Stimulated activated CD4-positive, alpha-beta T cell treated with anti-CD3 and anti-CD28 coated beads, Interleukin-4, amount 100 ng/mL, for 1 hour (primary cell): ENCODE measurements at places on chromosomes 12 and 14.
A peak's percentile ranks its signal among the peaks of the same experiment; 100 is the strongest.

GRCh38 chr14:25933731-25934130 is 664.1 kb downstream of the NOVA1 start:
- no peak for DNase-seq

GRCh38 chr14:73289308-73289707 is 52.0 kb downstream of the PAPLN start:
- no peak for DNase-seq

DNA sequence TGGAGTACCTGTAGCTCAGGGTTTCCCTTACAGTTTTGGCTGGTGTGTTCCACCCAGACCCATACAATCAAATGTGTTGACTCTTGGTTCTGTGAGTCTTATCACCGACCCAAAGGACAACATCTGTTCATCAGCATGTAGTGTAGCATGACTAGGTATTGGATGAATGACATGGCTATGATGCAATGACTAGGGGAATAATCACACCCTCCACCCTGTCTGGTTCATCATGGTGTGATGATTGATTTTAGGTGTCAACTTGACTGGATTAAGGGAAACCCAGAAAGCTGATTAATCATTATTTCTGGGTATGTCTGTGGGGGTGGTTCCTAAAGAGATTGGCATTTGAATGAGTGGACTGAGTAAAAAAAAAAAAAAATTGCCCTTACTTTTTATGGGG is 311.3 kb downstream of the DPF3 start:
- no peak for DNase-seq

DNA sequence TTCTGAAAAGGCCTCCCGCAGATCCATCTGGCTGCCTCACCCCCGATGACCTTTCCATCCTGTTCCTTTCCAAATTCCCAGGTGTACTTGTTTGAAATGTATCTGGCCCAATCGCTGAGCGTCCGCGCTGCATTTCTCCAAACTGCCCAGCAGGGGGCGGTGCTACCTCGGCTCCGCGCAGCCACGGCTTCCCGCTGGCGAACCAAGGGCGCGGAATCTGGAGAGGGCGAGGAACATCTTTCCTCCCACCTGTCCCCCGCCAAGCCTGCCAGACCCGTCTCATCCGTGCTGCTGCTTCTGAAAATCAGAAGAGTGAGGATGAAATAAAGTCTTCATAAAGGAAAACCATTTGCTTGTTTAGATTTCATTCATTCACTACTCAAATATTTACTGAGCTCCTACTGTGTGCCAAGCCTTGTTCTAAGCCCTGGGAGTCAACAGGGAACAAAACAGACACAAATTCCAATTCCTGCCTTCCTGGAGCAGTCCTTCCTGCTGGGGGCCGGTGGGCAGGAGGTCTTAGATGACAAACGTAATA is 16.8 kb upstream of the MYL2 start:
- peak; percentile 64 for DNase-seq

DNA sequence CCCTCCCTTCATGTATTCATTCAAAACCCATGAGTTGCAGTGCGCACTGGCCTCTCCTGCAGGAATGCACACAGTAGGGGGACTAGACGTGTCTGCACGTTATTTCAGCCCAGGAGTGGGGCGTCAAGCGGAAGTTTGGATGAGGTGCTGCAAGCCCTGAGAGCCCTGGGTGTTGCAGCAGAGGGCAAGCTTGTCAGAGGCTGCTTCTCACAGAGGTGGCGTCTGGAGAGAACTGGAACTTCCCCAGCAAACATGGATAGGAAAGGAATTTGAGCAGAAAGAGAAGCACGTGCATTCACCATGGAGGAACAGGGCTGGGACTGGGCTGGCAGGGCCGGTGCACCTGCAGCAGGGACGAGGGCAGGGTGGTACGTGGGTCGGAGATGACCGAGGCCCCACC is 64.9 kb downstream of the TECPR2 start:
- DNase-seq: no peak

DNA sequence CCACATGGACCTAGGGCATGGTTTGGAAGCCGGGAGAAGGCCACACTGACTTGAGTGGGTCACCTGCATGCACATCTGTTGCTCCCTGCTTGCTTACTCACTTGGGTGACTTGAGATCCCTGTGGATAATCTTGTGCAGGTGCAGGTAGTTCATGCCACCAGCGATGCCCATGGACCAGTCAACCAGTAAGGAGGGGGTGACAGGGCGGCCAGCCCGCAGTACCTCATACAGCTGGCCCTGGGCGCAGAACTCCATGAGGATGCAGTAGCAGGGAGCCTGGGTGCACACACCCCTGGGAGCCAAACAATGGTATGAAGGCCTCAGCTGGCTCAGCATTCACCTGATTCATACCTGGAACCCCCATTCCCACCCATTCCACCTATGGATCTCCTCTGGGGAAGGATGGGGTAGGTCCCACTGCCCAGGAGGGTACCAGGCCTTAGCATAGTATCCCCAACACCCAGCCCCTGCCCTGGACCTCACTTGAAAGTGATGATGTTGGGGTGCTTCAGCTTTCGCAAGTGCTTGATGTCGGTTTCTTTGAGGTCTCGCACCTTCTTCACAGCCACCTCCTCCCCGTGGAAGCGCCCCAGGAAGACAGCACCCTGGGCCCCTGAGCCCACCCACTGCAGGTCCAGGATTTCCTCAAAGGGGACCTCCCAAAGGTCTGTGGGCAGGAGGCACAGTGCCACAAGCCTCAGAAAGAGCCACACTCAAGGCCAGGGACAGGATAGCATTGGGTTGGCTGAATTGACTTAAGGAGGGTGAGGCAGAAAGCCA is 13.1 kb downstream of the MAP3K12 start:
- no peak for DNase-seq

- DNase-seq: no peak
These were observed 14.5 kb downstream of the ZNF839 start for GRCh38 chr14:102333795-102334705.

DNA sequence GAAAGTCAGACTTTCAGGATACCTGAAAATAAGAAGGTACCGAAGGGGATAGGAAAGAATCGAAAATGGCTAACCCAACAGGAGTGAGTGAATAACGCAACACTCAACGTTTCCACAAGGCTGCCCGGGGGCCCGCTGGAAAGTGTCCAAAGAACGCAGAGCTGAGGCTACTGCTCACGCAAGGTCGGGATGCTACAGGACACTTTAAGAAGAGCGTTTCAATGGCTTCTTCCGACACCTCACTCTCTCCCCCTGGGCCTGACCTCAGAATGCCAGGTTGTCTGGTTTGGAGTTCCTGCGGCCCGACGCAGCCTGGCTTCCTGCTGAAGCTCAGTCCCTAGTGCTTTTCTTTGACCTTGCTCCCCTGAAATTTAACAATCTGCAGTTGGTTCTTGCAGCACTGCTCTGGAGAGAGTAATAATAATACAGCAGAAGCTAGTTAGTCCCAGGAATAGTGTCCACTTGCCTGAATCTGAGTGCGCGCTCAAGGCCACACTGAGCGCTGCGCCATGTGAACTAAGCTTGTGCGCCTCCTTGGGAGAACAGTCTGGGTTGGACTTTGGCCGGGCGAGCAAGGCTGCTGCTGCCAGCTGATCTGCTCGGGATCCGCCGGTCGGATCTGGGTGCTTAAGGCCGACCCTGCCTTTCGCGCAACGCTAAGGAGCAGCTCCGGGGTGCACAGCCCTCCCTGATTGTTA is 2.0 kb upstream of the ALX1 start:
- no peak for DNase-seq

DNA sequence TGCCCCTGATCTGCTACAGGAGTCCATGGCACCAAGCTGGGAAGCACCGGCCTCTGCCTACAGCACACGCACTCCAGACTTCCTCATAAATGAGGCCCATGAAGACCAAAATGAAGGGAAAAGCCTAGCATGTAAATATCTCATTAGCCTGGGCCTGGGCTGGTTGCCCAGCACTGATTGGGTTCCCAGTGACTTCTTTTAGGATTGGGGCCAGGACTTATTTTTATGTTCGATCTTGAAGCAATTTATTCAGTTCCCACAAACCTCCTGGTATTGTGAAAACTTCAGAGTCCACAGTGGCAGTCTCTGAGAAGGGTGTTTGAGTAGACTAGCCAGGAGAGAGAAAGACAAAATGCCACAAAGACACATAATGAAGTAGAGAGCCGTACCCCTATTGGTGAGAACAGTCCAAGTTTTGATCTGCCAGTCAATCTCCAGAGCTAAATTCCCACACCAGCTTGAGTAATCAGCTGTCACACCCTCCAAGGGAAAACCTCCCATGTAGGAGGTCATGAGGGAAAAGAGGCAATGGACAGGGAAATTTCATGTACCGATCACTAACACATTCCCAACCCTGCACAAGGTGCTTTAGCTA is 78.2 kb downstream of the PHLDA1 start:
- DNase-seq: no peak

GRCh38 chr12:99413751-99414150 is 233.8 kb upstream of the GARIN6 start:
- DNase-seq: no peak
